Renal cortex interstitium (tissue), 15 donors: ENCODE measurements at places on chromosomes 7 and 10.

DNA sequence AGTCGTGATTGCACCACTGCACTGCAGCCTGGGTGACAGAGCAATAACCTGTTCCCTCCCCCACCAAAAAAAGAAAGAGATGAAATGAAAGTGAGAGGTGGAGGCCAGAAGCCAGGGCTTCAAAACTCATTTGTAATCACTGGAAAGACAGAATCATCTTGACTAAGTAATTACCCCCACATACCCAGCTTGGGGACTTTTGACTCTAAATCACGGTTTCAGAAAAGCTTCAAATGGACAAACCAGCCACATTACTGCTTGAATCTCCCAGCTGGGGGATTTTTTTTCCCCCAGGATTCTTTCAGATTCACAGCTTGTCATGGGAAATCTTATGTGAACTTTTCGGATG is 361.0 kb downstream of the FRMD4A start:
- DNase-seq: no peak

DNA sequence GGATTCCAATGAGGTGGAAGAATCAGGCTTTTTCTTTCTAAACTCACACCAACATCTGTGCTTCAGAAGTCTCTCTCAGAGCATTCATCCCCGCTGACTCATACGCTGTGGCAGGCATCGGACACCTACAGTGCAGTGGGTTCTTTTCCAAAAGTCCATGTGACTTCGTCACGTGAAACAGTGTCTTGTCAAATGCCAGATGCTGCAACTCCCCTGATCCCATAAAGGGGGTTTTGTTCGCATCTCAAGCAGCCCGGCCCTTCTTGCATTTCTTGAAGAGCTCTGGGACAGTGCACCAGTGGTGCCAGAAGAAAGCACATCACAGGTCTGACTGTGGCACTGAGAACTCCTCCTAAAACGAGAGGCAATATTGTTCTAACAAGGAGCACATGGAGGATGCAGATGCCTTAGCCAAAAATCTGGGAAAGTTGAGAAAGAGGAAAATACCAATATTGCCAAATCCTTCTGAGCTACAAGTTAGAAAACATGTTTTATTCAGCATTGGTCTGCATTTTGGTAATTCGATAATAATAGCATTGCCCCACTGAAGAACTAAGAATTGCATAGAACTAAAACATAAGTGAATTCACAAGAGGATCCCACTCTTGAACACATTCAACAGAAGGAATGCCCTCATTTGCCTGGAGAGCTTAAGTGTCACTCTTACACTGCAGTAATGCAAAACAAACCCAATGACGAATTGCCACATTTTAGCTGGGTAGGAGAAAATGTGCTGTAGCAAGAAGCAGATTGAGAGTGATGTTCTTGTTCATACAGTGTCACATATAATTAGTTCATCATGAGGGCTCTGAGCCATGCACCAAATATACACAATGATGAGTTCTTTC is 204.4 kb downstream of the CXCL12 start:
- no peak for DNase-seq

GRCh38 chr10:127447197-127447596 is 101.9 kb upstream of the NPS start:
- DNase-seq: no peak

DNA sequence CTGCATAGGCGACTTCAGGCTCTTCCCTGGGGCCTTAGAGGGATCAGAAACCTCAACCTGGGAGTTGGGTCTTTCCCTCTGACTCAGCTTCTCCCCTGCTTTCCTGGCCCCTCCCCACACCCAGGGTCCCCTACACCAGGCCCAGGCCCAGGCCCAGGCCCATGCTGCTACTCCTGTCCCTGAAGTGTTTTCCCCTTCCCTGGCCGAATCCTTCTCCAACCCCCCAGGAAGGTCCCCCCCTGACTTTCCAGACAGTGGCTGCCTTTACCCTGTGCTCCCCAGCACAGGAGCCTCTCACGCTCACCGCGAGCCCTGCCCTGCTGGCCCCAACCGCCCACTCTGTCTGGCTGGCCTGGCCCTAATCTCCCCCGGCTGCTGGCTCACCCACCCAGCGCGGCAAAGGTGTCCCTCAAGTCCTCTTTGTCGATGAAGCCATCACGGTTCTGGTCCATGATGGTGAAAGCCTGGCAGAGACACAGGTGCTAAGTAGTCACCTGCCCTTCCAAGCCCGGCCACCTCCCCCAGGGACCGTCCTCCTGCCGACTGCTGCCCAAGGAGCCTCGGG is 6.4 kb downstream of the MYL10 start:
- no peak for DNase-seq

- DNase-seq: no peak
These were observed 84.0 kb downstream of the NRBF2 start for GRCh38 chr10:63217120-63217605.

GRCh38 chr10:126372396-126372795 is 15.9 kb downstream of the ADAM12 start:
- no peak for DNase-seq

DNA sequence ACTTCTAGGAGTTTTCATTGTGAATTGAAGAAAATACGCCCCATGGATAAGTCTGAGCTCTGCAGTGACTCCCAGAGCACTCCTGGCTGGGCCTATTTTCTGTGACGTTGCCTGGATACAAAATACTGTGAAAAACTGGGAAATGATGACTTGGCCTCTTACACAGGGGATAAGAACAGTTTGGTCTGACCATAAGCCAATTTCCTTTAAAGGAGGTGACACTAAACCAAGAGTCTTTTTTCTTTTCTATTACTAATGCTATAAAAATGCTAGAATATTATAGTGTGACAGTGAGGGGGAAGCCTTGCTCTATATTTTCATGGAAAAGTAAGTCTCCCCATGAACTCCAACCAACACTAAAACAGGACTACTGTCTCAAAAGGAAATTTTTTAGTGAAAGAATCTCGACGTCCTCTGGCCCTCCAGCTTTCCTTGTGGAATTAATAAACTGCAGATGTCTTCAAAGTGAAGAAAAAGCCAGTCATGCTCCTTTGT is 45.5 kb downstream of the MYOF start:
- DNase-seq: no peak

GRCh38 chr10:18364987-18365775 is 225.0 kb downstream of the CACNB2 start:
- no peak for DNase-seq
